CD4-positive, alpha-beta T cell treated with Interleukin-6 for 4 hours (primary cell): ENCODE measurements at places on chromosomes 6 and 20.

DNA sequence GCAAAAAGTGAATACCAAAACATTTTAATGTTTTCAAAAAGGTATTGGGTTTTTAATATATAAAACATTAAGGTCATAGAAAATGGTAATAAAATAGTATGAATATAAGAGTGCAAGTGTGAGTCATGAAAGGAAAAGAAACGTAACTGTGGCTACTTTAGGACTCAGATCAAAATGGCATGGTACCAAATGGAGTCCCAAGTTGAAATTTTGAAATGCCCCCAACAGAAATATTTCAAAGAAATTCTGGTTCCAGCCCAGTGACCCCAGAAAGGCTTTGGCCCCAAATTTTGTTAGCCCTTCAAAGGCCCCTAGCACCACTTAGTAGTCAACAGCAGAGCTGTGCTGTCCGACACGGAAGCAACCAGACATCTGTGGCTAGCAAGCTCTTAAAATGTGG lies 6.0 kb downstream of the COL12A1 start:
- no peak for DNase-seq

DNA sequence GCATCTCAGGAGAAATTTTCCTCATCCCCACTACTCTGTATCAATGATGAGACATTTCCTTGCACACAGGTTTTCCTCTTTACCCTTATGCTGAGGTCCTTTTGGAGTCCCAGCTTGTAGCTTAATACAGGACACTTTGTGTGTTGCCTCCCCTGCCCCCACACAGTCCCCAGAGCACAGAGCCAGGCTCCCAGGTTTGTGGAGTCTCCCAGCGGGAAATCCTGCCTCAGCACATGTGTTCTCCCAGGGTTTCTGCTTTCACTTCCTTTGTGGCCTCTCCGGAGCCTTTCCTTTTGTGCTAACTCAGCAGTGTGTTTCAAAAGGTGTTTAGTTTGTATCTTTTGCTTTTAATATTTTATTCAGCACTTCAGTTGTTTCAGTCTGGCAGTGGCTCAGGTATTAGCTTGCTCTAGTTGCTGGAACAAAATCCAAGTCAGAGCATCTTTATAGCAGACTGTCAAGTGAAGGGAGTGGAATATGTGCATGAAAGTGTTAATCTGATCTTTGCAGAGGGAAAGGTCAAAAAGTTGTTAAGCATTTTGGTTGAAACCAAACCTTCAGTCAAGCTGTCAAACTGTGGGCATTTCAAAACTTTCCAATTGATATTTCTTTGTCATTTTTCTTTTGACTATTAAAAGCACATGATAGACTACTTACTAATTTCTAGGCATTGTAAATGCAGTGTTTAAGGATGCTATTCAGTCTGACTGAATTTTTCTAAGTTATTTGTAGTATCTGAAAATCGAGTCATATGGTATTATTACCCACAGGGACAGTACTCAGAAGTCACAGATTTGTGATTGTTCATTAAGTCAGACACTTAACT lies 8.6 kb downstream of the SNX9 start:
- no peak for DNase-seq

DNA sequence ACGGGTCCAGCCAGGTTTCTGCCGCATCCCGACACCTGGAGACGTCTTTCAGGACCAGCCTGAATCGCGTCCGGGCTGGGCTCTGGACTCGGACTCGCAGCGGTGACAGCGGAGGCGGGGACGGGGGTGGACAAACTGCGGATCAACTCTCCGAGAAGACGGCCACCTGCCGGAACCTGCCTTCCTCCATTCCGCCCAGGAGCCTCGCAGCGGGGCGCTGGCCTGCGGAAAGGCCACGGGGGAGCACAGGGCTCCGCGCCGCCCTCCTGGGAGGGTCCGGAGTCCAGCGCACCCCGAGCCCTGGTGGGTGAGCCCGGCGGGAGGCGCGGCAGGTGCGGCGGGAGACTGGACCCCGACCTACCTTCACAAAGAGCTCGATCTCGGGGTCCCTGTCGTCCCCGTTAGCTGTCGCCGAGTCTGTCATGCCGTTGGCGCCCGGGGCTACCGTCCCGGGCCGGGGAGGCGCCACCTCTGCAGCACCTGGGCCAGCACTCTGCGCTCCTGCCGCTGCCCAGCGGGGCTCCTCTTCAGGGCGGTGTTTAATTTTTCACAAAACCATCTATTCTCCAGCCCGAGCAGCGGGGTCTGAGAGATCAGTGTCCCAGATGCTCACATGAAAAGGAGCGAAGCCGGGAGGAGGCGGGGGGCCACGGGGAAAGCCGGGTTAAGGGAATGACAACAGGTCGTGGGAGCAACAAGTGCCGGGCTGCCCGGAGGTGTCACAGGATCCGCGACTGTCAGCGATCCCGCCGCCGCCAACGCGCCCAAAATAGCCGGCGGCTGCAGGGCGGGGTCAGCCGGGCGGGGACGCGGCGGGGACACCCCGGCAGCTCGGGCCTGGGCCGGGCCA lies at the start of gene CLIC5:
Gene CLIC5 (minus strand): TSS at position 742 of the 850 bp plus-strand sequence. CDS start 318 bp downstream, at position 424.
- peak; percentile 46 for DNase-seq

- DNase-seq = no peak
Measured at GRCh38 chr6:52826513-52826912, 14.1 kb downstream of the GSTA5 start.

GRCh38 chr6:24126586-24127192 lies 674 bp downstream of the NRSN1 start:
- DNase-seq = no peak

- DNase-seq = no peak
Measured at GRCh38 chr6:157952861-157953351, 28.8 kb upstream of the SYNJ2 start.

- DNase-seq = no peak
Measured at GRCh38 chr6:22647719-22648118, 78.4 kb downstream of the HDGFL1 start.

DNA sequence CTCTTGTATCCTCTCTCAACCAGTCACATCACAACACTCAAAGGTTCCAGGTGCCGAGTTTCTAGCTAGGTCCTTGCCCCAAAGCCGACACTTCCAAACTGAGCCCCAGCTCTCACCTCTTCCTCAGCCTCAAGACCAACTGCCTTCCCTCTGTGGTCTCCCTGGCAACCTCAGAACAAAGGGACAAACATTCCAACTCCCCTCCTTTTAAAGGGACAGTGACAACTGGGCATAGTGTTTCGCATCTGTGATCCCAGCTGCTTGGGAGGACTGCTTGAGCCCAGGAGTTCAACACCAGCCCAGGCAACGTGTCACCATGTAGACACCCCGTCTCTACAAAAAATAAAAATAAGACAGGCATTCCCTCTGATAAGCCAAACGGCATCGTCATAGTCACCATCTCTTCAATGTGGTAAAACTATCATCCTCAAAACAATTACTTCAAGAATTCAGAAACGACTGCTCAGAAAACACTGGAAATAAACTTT lies 11.3 kb downstream of the DIDO1 start:
- DNase-seq = no peak

- DNase-seq = no peak
Measured at GRCh38 chr20:50398821-50399554, 111.2 kb upstream of the PTPN1 start.

DNA sequence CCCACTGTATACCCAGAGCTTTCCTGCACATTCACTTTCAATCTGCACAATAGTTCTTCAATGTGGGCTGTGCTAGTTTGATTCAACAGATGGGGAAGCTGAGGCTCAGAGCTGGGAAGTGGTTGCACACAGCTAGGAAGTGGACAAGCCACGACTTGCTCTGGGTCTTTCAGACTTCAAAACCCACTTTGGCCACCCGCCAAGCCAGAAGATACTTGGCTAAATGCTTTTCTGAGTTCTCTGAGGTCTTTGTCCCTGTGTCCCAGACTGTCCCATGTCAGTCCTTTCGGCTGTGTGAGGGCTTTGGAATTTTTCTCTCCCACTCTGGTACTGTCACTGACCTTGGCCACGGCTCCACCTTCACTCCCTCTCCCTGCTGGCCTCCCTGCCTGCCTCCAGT lies 10.6 kb downstream of the PDYN start:
- DNase-seq = no peak

GRCh38 chr6:71038711-71039344 lies 82.0 kb upstream of the B3GAT2 start:
- DNase-seq = no peak

DNA sequence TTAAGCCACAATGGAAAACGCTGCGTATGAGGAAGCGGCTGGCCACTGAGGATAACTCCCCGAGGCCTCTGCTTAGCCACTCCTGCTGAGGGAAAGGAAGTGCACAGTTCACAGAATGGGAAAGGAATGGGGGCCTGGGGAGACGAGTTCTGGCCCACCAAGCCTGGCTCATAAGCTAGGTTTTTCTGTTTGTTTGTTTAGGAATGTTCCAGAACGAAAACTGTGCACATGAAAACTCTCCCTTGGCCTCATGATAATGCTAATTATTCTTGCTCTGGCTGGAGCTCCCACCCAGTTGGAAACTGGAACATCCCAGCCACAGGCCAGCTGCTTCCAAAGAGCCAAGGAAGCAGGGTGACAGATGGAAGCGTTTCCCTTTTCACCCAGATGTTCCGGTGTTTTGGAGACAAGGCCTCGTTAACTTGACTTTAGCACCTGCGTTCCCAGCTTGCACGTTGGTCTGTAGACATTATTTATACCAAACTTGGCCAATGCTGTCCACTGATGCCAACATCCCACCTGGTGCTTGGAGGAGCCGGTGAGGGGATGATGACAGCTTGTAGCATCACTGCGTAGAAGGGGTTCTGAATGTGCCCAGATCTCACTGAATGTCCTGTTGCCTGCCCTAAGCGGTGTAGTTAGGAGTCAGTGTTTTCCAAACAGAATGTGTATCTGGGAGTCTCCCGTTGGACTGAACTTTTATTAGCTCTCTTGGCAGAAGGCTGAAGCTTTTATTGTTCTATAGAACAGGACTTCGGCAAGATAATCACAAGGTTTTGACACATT lies 34.5 kb downstream of the APCDD1L start:
- no peak for DNase-seq

DNA sequence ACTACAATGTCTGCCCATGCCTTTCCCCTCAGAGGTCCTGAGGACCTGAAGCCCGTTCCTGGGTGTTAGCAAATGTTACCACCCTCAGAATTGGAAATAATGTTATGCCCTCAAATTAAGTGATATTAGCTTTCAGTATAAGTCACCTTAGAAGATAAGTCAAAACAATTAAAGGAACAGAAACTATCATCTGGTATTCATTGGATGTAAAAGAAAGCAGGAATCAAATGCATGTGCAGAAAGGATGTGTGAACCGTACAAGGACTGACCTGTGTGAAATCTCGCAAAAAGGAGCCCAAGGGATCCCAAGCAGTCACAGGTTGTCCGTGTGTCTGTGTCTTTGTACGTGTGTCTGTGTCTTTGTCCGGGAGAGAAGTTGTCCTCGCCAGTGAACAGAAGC lies 51.6 kb upstream of the TAB2 start:
- DNase-seq = no peak

DNA sequence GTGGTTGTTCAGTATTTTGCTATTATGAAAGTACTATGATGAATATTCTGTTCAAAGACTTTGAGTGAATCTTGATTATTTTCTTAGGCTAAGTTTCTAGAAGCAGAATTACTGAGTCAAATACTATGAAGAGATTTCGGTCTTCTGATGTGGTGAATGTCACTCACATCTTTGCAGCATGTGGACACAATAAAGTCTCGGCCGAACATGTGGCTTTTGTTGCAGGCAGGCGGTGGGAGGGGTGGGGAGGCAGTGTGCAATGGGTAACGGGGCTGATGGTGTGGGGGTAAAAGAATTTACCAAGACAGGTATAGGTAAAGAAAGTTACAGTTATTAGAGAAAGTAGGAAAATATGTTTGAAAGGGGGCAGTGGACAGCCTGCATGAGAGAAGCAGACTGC lies 156.4 kb upstream of the DTNBP1 start:
- no peak for DNase-seq

DNA sequence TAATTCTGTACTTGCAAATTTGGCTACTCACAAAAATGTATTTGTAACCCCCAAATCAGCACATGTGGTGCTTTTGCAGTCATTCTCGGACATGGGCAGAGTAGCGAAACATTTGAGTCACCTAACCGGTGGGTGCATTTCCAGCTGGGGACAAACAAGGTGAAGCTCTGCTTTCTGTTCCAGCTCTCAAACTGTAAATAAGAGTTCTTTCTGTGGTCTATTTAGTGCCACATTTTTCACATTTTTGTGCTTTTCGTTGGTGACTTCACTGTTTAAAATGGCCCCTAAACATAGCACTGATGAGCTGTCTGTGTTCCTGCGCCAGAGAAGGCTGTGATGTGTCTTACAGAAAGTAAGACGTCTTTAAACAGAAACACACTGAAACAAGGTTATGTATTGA lies 244.5 kb downstream of the CDC5L start:
- no peak for DNase-seq

GRCh38 chr6:168640768-168641167 lies 199.8 kb downstream of the SMOC2 start:
- no peak for DNase-seq
